Mesothelial cell of epicardium (in vitro differentiated cells): ENCODE measurements at places on chromosomes 3 and 15. TPM values are rescaled to one million over a fixed set of nuclear protein-coding genes. Genes with fewer than 3 reads are reported as not detected.

DNA sequence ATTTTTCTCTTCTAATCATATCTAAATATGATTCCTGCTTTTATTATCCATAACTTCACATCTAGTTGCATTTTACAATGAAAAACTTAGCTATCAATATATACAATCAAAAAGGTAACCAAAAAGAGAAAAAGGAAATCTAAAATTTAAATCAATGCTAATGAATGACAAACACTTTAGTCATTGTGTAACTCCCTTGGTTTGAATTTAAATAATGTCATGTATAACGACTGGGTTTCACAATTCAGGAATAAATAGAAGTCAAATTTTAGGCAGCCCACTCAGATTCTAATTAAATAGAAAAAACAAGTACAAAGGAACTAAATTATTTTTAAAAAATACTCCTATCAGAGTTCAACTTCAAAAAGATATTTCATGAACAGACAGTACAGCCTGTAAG is 26.9 kb downstream of the DPH6 start:
- peaks cover 64% of the 10 kb centered on the region for H3K4me1 ChIP-seq
- H3K36me3 ChIP-seq: peaks cover 2% of the 10 kb centered on the region
- no peaks in the 10 kb centered on the region for H3K27me3 ChIP-seq

KLHDC8B gene
- 51.2 to 58.8 TPM (median 55.5 TPM) in 3 replicates for total RNA-seq

DNA sequence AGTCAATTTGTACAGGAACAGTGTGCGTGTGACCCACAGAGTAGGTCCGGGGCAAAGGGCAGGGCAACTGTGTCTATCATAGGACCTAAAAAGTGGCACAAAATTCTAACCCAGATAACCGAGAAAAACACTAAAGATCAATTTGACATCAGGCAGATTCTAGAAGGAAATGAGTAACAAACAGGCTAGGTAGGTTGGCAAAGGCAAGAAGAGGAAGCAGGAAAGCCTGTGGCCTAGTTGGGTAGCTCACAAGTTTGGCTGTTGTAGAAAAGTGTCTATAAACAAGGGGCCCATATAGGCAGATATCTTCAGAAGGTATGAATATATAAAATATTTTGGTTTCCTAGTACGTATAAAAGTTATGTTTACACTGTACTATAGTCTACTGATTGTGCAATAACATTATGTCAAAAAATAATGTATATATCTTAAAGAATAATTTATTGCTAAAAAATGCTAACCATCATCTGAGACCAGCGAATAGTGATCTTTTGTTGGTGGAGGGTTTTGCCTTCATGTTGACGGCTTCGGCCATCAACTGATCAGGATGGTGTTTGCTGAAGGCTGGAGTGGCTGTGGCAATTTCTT is 13.3 kb upstream of the OR5K1 start:
- no peaks in the 10 kb centered on the region for H3K36me3 ChIP-seq
- no peak overlapping the region for H3K27ac ChIP-seq
- H3K27me3 ChIP-seq: no peaks in the 10 kb centered on the region
- no peaks in the 10 kb centered on the region for H3K4me1 ChIP-seq

GRCh38 chr3:16471897-16472296 is 41.6 kb downstream of the RFTN1 start:
- peaks cover 10% of the 10 kb centered on the region for H3K36me3 ChIP-seq
- H3K27ac ChIP-seq: no peak overlapping the region
- no peak overlapping the region for H3K4me3 ChIP-seq
- H3K27me3 ChIP-seq: no peaks in the 10 kb centered on the region

GRCh38 chr3:119403201-119403600 is 60.2 kb downstream of the TMEM39A start:
- no peak overlapping the region for H3K4me3 ChIP-seq
- peaks cover 4% of the 10 kb centered on the region for H3K36me3 ChIP-seq
- H3K27ac ChIP-seq: peak overlapping the region; percentile 15
- H3K27me3 ChIP-seq: no peaks in the 10 kb centered on the region
- no peak for DNase-seq

DNA sequence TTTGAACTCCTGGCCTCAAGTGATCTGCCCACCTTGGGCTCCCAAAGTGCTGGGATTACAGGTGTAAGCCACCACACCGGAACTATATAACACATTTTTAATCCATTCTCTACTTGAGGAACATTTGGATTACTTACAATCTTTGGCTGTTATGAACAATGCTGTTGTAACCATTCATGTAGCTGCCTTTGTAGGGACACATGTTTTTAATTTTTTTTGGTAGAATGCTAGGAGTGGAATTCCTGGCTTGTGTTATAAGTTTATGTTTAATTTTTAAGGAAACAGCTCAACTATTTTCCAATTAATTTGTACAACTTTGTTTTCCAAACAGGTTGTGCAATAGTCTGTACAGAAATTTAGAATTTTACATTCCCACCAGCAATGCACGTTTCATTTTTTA is 51.7 kb downstream of the GPR149 start:
- no peak overlapping the region for H3K27ac ChIP-seq
- no peak for DNase-seq
- no peaks in the 10 kb centered on the region for H3K27me3 ChIP-seq
- H3K4me3 ChIP-seq: no peak overlapping the region
- H3K4me1 ChIP-seq: no peaks in the 10 kb centered on the region

DNA sequence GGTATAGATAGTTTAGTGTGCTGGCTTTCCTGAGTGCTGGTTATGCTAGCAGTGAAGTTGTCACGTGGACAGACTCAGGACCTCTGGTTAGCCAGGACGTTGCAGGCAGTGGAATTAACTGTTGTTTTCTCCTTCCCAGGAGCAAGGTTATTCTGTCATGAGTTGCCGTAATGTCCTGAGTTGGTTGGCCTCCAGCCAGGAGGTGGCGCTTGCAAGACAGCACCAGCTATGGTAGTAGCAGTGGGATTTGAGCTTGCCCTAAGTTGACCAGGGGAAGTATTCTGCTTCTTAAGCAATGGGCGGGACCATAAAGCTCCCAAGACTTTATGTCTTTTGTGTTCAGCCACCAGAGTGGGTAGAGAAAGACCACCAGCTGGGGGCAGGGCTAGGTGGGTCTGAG is 240.7 kb upstream of the DNAJC19 start:
- DNase-seq: no peak
- H3K4me3 ChIP-seq: no peak overlapping the region
- H3K4me1 ChIP-seq: no peaks in the 10 kb centered on the region
- no peaks in the 10 kb centered on the region for H3K36me3 ChIP-seq

DNA sequence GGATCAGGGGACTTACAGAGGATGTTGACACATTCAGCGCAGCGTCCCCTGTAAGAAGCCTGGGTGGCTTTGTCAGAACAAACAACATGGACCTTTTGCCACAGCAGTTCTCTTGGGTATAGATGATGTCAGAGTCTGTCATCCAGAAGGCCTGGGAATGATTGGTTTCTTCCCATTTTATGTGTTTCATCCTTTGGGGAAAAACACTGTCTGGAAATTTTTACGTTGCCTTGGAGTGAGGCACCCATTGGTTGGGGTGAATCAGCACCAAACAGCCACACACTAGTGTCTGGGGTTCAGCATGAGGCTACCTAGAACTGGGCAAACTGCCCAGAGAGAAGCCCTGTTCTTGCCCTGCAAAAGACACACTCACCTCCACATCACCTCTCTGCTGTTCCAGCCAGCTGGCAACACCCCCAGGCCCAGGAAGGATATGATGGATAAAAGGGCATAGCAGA is 123.0 kb downstream of the FAM43A start:
- H3K27ac ChIP-seq: no peak overlapping the region
- H3K36me3 ChIP-seq: no peaks in the 10 kb centered on the region
- H3K4me1 ChIP-seq: no peaks in the 10 kb centered on the region
- H3K27me3 ChIP-seq: peaks cover 21% of the 10 kb centered on the region
- H3K4me3 ChIP-seq: no peak overlapping the region
- peak; percentile 16 for DNase-seq

LXN gene
- 42.6 to 46.7 TPM (median 46.7 TPM) in 3 replicates for total RNA-seq

- H3K4me1 ChIP-seq: peaks cover 17% of the 10 kb centered on the region
- peaks cover 10% of the 10 kb centered on the region for H3K36me3 ChIP-seq
- no peak overlapping the region for H3K4me3 ChIP-seq
- no peak for DNase-seq
- H3K27me3 ChIP-seq: no peaks in the 10 kb centered on the region
Observed at GRCh38 chr3:71360180-71360579, 223.3 kb downstream of the FOXP1 start.

DNA sequence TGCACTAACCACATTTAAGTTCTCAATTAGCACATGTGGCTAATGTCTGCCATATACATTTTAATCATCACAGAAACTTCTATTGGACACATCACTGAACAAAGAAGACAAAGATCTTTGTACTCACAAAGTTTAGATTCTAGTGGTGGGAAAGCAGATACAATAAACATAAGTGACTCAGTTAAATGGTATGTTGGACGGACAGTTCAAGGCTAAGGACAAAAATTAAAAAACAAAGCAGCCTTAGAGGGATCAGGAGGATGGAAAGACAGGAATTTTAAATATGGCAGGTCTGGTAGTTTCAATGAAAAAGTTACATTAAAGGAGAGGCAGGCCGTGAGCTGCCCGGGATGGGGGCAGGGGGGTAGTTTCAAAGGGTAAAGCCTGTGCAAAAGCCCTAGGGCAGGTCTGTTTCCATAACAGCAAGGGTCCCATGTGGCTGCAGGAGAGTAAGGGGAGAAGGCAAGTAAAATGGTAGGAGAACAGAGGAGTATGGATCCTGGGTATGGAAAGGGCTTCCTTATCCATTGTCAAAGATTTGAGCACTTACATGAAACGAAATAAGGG is 220.7 kb downstream of the FHIT start:
- DNase-seq: no peak
- H3K36me3 ChIP-seq: no peaks in the 10 kb centered on the region
- no peaks in the 10 kb centered on the region for H3K27me3 ChIP-seq
- peaks cover 4% of the 10 kb centered on the region for H3K4me1 ChIP-seq
- H3K4me3 ChIP-seq: no peak overlapping the region

DNA sequence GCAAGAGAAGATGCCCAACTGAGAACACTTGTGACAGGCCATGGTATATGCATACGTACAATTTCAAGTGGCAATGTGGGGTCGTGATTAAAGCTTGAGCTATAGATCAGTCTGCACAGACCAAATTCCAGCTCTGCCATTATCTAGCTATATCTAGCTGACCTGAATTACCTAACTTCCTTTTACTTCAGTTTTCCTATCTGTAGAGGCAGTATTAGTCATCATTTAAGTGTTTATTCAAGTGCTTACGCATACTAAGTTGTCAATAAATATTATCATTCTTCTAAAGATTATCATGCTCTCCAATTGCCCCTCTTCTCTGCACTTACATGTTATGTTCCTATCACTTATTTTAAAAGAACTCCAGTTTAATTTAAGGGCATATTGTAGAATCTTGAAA is 87.9 kb downstream of the ARPP21 start:
- H3K4me3 ChIP-seq: no peak overlapping the region
- peaks cover 38% of the 10 kb centered on the region for H3K27me3 ChIP-seq
- H3K4me1 ChIP-seq: peaks cover 16% of the 10 kb centered on the region
- DNase-seq: no peak
- no peaks in the 10 kb centered on the region for H3K36me3 ChIP-seq

RTP4 gene
- 0.75 to 1.1 TPM (median 0.83 TPM) in 3 replicates for total RNA-seq

GRCh38 chr15:63514531-63514943 is 10.1 kb downstream of the USP3 start:
- no peak for DNase-seq
- no peak overlapping the region for H3K27ac ChIP-seq
- H3K4me1 ChIP-seq: peaks cover 49% of the 10 kb centered on the region
- no peaks in the 10 kb centered on the region for H3K36me3 ChIP-seq
- no peak overlapping the region for H3K4me3 ChIP-seq

DNA sequence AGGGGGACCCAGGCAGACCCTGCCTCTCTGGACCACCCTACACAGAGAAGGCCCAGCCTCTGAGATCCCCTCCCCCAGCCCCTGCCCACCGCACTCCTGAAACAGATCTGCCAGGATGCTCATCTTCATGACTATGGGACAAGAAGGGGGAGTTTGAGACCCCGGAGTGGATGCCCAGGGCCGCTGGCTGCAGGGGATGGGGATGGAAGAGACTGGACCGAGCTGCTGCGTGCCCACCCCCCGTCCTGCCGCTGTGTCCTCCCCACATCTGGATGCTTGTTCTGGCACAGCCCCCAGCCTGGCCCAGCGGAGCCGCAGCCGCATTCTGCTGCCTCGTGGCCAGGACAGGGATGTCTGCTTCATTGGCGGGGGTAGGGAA is 30.3 kb upstream of the SEMA3F start:
- peak overlapping the region; percentile 84 for H3K27ac ChIP-seq
- H3K4me1 ChIP-seq: peaks cover 56% of the 10 kb centered on the region
- DNase-seq: no peak
- H3K36me3 ChIP-seq: no peaks in the 10 kb centered on the region

- no peak for DNase-seq
- no peaks in the 10 kb centered on the region for H3K36me3 ChIP-seq
- no peak overlapping the region for H3K27ac ChIP-seq
Observed at GRCh38 chr3:62795978-62796657, 79.1 kb downstream of the CADPS start.

DNA sequence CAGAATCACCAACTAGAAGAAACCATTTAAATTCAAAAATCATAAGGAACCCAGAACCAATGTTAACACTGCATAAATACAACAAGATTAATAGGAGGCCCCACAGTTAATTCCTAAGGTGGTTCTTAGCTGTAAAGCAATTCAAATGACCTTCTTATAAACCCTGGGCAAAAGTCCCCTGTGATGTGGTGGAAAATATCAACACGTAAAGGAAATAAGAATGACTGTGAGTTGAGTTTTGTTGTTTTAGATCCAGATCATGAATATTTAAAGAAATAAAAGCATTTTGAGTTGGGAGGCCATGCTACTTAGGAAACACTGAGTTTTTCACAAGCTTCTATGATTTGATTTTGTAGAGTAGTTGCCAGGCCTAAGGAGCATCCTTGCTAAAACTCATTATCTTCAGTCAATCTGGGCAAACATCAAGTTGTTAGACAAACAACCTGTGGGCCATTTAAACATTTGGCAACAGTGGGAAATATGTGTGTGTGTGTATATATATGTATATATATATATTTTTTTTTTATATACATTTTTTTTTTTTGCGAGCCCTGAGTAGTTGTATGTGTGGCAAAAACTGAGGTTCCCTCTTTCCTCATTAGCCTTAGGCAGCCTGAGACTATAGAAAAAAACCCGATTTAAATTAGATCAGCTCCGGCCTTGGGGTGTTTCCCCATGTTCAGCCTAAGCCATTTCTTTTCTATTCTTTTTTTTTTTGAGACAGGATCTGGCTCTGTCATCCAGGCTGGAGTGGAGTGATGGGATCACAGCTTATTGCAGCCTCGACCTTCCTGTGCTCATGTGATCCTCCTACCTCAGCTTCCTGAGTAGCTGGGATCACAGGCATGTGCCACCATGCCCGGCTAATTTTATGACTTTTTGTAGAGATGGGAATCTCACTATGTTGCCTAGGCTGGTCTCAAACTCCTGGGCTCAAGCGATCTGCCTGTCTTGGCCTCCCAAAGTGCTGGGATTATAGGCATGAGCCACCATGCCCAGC is 8.0 kb upstream of the PXK start:
- peak overlapping the region; percentile 66 for H3K27ac ChIP-seq
- no peak for DNase-seq
- H3K4me1 ChIP-seq: peaks cover 22% of the 10 kb centered on the region
- H3K36me3 ChIP-seq: peaks cover 4% of the 10 kb centered on the region

- H3K4me3 ChIP-seq: no peak overlapping the region
- no peak overlapping the region for H3K27ac ChIP-seq
- peaks cover 7% of the 10 kb centered on the region for H3K27me3 ChIP-seq
- H3K36me3 ChIP-seq: no peaks in the 10 kb centered on the region
- no peaks in the 10 kb centered on the region for H3K4me1 ChIP-seq
Observed at GRCh38 chr3:150787741-150788370, 24.9 kb upstream of the SIAH2 start.

PIERCE2 gene
- 1.4 to 2.2 TPM (median 1.6 TPM) in 3 replicates for total RNA-seq
